ENCODE measurements at places on chromosomes 2 and 18. TPM values are rescaled to one million over a fixed set of nuclear protein-coding genes. Genes with fewer than 3 reads are reported as not detected.

The TFPI gene
- 68.6 TPM for total RNA-seq

The MAP3K20 gene
- total RNA-seq = 204 TPM

The CYBRD1 gene
- 85.9 TPM for total RNA-seq

The REG3A gene
- total RNA-seq = not detected

The LRRTM4 gene
- total RNA-seq = 0.84 TPM

The STK39 gene
- total RNA-seq = 12.3 TPM

The CRYBA2 gene
- not detected for total RNA-seq

- no peak for DNase-seq
Measured at GRCh38 chr18:35128675-35129074, 87.5 kb downstream of the MAPRE2 start.

GRCh38 chr2:238584617-238585016 is 157.9 kb downstream of the ASB1 start:
- DNase-seq = no peak

- DNase-seq = no peak
Measured at GRCh38 chr2:100383306-100383705, 34.2 kb downstream of the CHST10 start.

DNA sequence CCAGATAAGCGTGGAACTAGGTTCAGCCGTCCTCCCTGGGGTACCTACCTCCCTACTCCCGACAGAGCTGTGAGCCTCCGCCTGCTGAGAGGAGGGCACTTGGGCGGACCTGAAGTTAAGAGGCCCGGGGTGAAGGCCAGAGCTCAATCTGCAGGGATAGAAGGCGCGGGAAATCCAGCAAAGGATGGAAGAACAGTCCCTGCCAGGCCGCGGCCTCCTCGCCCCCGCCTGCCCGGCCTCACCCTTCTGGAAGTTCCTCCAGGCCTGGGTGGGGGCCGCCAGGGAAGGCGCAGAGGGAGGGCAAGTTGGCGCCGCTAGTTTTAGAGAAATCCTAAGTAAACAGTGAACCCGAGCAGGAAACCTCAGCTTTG is 13.0 kb downstream of the EN1 start:
- no peak for DNase-seq

DNA sequence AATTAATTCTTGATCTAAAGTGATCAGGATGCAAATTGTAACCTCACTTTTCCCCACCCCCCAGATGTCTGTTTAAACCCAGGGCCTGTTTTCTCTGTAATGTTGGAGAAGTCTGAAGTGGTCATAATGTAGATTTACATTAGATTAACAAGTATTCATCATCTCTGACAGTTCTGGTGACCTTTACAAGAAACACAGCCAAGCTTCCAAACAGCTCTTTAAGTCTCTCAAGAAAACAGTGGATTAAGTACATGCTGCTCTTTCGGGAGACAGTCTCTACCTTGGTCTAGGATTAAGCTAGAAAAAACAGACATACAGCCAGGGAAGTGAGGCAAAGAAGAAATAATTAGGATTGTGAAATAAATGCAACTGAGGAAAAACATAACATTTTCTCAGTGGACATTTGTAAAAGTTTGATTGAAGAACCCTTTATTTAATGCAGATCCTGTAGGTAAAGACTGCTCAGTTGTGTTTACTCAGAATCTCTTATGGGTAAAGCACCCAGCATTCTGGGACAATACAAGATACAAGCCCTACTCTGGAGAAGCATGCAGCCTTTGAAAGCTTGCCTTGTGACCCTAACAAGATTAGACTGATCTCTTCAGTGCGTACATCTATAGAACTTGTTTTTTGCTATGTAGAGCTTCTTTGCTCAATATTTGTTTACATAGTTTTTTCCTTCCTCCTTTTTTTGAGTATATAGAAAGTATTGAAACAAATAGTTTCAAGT is 203.9 kb downstream of the PHLPP1 start:
- no peak for DNase-seq

DNA sequence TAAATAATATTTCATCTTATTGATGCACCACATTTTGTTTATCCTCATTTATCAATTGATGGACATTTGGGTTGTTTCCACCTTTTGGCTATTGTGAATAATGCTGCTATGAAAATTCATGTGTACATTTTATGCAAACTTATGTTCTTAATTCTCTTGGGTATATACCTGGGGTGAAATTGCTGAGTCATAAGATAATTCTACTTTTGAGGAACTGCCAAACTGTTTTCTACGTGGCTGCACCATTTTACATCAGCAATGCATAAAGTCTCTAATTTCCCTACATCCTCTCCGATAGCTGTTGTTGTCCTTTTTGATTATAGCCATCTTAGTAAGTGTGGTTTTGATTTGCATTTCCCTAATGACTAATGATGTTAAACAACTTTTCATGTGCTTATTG is 116.5 kb upstream of the DLX2 start:
- no peak for DNase-seq

DNA sequence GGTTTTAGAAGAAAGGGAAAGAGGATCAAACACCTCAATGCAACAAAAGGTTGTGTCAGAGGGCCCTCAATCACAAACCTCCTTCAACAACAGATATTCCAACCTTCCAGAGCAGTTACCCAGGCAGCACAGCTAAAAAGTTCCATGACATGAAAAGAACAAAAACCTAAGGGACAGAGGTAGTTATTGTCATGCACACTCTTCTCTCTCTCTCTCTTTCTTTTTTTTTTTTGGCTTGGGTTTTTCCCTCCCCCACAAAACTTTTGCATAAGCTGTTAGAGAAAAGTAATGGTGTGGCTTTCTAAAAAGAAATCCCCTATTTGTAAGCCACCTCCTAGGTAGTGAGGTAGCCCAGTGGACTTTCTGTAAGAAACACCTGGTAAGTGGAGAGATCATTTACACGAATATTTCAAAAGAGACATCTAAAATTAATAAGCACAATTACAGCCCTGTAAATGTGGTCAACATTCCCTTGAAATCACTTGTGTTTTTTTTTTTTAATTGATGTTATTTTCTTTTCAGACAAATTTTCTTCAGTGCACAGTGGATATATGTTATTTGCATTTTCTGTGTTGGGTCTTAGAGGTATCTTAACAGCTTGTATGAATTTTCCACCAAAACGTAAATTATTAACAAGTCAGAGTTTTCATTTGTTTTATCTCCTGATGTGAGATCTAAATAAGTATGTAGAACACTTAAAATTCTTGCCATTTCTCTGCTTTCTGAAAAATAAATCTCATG is 48.4 kb downstream of the ZEB2 start:
- no peak for DNase-seq

GRCh38 chr18:38940863-38941531 is 1375.4 kb upstream of the CELF4 start:
- no peak for DNase-seq

DNA sequence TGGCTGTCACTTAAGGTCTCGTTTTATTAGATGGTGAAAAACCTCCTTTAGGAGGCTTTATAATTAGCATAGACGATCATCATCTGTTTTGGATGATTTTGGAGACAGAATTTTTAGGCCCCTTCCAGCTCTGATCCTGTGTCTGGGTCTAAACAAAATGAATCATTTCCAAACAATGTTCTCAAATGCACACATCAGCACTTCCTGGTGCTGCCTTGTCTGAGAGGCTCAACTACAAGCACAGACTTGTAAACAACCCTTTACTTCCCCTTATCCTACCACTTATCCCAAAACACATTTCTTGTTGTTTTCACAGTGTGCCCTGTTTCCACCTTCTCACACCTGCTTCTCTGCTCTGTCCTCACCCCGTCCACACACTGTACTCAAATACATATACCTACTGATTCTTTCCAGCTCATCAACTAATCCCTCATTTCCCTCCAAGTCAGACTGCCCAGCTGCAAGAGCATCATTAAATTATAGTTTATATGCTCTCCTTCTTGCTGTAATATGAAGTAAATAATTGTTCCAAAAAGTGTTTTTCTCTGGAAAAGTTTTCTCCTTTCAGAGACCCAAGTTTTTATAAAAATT is 71.2 kb upstream of the COL3A1 start:
- DNase-seq = no peak

GRCh38 chr2:128317181-128317898 is 1.3 kb downstream of the HS6ST1 start:
- DNase-seq = peak; percentile 37

DNA sequence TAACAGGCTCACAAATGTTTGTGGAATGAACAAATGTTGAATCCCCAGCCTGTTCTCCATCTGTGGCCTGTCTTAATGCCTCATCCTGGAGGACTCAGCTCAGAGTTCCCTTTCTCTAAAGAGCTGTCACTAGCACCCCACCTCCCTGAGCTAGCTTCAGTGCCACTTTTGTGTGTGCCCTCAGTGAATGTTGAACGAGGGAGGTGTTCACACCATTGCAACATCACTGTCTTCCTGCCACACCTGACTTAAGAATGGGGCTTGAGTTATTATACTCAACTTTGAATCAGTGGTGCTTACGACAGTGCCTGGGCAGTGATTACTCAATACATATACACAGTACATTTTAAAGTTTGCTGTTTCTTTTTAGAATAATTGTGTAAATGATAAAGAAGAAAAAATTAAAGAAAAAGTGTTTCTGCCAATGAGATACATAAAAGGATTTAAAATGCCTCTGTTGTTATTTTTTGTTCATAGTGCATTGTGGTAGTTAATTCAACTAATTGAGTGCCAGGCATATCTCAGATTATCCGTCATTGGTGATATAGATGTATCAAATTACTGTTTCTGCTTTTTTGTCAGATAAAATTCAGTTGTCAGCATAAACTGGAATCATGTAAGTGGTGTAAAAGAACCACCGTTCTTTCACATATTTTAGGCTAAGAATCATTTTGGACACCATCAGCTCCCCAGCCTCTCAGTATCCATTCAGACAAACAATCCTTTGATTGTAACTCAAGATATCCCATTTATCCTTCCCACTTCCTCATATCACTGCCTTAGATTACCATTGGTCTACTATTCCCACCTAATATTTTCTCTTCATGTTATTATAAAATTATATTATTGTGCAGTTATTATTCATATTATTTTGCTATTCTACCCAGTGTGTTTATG is 304.7 kb downstream of the PTPRM start:
- DNase-seq = no peak

DNA sequence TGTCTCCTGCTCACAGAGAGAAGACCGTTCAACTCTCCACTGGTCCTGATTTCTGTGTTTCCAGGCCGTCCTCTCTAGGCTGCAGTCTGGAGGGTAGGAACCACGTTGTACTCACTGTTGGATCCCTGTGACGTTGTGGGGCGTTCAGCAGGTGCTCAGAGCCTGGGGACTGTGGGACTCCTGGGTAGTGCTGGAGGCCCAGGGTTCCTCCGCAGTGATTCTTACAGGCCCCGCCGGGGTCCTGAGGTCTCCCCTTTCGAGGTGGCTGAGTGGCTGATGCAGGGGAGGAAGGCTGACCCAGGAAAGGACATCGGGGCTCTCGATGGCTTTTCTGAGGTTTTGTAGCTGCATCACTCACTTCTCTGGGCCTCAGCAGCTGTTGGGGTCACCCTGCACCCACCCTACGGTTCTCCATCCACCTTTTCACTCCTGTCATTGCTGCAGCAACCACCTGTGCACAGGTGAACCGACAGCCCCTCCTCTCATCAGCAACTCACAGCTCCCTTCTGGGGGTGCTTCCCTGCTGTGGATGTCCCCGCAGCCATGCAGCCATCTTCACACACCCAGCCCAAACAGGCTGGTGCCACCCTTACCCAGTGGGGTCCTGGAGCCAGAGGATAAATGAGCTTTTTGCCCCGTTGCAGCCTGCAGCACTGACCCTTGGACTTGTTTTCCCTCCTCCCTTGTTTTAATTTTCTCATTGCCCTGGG is 169.6 kb upstream of the HDAC4 start:
- DNase-seq = no peak

DNA sequence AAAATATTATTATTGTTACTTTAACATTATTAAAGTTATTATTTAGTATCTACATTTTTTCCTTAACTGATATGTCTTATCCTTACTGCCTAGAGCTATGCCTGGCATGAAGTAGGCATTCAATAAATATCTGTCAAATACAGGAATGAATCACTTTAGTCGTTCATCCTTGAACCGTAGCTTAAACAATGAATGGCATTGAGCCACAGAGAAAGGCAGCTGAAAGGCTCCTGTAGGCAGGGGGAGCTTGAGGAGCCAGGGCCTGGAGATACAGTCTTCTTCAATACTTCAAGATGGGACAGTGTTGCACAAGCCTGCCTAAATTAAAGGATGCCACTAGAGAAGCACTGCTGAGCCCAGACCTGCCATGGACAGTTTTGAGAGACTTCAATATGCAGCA is 22.5 kb downstream of the CYRIA start:
- no peak for DNase-seq

DNA sequence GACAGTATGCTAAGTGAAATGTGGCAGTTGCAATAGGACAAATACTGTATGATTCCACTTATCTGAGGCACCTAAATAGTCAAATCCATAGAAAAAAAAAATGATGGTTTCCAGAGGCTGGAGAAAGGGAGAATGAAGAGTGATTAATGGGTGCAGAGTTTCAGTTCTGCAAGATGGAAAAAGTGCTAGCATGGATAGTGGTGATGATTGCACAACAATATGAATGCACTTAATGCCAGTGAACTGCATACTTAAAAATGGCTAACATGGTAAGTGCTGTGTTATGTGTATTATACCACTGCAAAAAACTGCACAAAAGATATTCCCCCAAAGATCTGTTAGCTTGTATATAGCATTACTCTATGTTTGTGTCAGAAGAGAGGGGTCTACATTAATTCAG is 185.4 kb downstream of the INHBB start:
- DNase-seq = no peak

DNA sequence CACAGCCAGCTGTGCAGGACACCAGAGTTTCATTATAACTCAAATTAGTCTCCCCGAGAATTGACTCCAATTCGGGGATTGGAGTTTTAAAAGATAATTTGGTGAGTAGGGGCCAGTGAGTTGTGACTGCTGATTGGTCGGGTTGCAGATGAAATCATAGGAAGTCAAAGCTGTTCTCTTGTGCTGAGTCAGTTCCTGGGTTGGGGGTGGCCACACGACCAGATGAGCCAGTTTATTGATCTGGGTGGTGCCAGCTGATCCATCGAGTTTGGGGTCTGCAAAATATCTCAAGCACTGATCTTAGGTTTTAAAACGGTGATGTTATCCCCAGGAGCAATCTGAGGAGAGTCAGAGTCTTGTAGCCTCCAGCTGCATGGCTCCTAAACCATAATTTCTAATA is 82.7 kb upstream of the SLC66A3 start:
- no peak for DNase-seq

DNA sequence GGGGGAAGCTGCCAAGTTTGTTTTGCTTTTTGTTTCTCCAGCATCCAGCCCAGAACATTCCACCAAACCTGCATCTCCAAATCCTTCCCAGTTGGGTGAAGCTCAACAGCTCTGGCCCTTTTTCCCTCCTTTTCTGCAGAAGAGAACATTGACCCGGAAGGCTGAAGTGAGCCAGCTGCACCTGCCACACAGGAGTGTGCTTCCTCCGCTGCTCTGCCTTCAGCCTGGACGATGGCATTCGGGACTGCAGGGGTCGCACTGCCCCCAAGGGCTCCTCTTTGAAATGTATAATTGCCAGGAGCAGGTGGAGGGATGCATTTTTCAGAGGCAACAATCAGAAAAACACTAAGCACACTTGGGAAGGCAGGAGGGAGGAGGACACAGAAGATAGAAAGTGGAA is 41.8 kb downstream of the ST8SIA5 start:
- no peak for DNase-seq

GRCh38 chr2:113692698-113693428 is 63.6 kb downstream of the SLC35F5 start:
- DNase-seq = no peak

Data from left cardiac atrium (tissue), 4 donors.